ENCODE measurements at places on chromosomes 4 and X. TPM values are rescaled to one million over a fixed set of nuclear protein-coding genes. Genes with fewer than 3 reads are reported as not detected.

GRIA3 gene
- 0.16 TPM for total RNA-seq

RASL11B gene
- not detected for total RNA-seq

FGB gene
- total RNA-seq: not detected

NXF2 gene
- total RNA-seq: not detected

KLHL13 gene
- total RNA-seq: 0.11 TPM

SPATA18 gene
- 0.31 TPM for total RNA-seq

GRCh38 chrX:68940601-68941000 lies 111.8 kb downstream of the EFNB1 start:
- H3K27me3 ChIP-seq: no peaks in the 10 kb centered on the region
- H3K27ac ChIP-seq: no peak overlapping the region
- DNase-seq: no peak
- no peaks in the 10 kb centered on the region for H3K4me1 ChIP-seq
- H3K36me3 ChIP-seq: no peaks in the 10 kb centered on the region

- H3K27me3 ChIP-seq: no peaks in the 10 kb centered on the region
- DNase-seq: no peak
- H3K4me1 ChIP-seq: no peaks in the 10 kb centered on the region
- no peak overlapping the region for H3K4me3 ChIP-seq
- H3K36me3 ChIP-seq: no peaks in the 10 kb centered on the region
Measured at GRCh38 chr4:69658133-69658532, 5.1 kb upstream of the UGT2A1 start.

GRCh38 chr4:113003841-113004240 lies 45.6 kb upstream of the ANK2 start:
- H3K36me3 ChIP-seq: no peaks in the 10 kb centered on the region
- no peak for DNase-seq
- H3K27ac ChIP-seq: no peak overlapping the region
- no peak overlapping the region for H3K4me3 ChIP-seq

GRCh38 chrX:7068939-7069367 lies 78.6 kb upstream of the STS start:
- no peaks in the 10 kb centered on the region for H3K36me3 ChIP-seq
- H3K4me3 ChIP-seq: no peak overlapping the region
- H3K27me3 ChIP-seq: no peaks in the 10 kb centered on the region
- DNase-seq: no peak

GRCh38 chr4:184171011-184171410 lies 46.7 kb downstream of the ENPP6 start:
- peaks cover 5% of the 10 kb centered on the region for H3K4me1 ChIP-seq
- H3K27me3 ChIP-seq: peaks cover 11% of the 10 kb centered on the region
- H3K36me3 ChIP-seq: no peaks in the 10 kb centered on the region

GRCh38 chrX:118706681-118707080 lies 20.7 kb upstream of the IL13RA1 start:
- H3K4me3 ChIP-seq: no peak overlapping the region
- H3K27ac ChIP-seq: no peak overlapping the region
- no peaks in the 10 kb centered on the region for H3K27me3 ChIP-seq
- no peaks in the 10 kb centered on the region for H3K4me1 ChIP-seq

DNA sequence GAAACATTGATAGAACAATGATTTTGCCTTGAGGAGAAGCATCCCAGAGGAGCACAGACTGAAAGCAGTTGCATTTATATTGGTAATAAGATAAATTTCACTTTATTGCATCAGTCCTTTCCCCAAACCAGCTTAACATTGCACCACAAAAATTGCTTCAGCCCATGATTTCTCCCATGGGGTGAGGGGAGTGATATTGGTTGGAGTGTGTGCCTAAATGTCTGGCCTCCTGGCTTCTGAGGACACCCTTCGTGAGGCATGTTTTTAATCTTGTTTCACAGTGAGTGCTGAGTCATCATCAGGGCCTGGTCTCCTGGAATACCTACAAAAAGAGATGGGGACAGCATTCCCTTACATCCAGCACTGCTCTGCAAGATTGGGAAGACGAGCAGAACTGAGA lies 487.9 kb downstream of the C4orf33 start:
- DNase-seq: no peak
- no peak overlapping the region for H3K27ac ChIP-seq
- no peaks in the 10 kb centered on the region for H3K27me3 ChIP-seq
- H3K36me3 ChIP-seq: no peaks in the 10 kb centered on the region
- no peak overlapping the region for H3K4me3 ChIP-seq

DNA sequence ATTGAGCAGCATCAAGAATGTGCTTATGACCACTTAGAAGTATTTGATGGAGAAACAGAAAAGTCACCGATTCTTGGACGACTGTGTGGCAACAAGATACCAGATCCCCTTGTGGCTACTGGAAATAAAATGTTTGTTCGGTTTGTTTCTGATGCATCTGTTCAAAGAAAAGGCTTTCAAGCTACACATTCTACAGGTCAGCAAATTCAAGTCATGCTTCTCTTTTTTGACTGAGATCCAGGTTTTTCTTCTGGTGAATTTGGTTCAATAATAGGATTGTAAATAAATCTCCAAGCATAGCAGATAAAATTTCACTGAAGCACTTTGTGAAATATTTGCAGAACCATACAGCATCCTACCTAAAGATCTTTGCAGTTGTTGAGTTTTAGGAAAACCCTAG lies 218.1 kb downstream of the TLL1 start:
- DNase-seq: no peak
- no peaks in the 10 kb centered on the region for H3K4me1 ChIP-seq
- no peaks in the 10 kb centered on the region for H3K36me3 ChIP-seq
- no peaks in the 10 kb centered on the region for H3K27me3 ChIP-seq
- H3K4me3 ChIP-seq: no peak overlapping the region
- no peak overlapping the region for H3K27ac ChIP-seq

DNA sequence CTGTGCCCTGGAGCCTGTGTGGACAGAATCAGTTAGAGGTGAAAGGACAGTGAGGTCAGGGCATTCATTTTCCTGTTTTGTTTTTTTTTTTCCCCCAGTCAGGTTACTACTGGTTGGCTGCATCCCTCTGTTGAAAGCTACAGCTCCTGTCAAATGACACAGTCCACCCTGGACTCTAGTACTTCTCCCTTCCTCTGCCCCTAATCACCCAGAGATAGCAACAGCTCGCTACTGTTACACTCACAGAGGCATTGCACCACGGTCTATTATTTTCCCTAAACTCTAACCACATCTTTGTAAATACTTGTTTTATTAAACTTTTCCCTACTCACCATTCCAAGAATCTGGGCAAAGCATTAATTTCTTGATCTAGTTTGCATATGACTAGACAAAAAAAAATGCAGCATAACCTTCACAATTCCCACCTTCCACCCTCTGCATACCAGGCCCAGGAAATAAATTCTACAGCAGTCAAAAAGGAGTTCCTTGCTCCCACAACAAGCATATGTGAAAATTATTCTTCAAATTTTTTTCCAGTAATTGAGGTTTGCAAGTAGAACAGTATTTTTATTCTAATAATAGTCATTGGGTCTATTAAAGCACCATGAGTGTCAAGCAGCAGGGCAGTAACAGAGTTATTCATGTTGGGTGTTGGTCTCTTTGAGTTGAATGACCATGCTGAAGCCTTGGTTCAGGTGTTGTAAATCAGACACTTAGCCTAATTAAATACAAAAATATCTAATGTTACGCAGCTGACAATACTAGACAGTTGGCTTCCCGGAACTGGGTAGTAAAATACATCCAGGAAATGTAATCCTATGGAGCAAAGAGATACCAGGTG lies 329.2 kb downstream of the INPP4B start:
- H3K27me3 ChIP-seq: no peaks in the 10 kb centered on the region
- no peaks in the 10 kb centered on the region for H3K36me3 ChIP-seq
- DNase-seq: no peak
- H3K27ac ChIP-seq: no peak overlapping the region
- no peaks in the 10 kb centered on the region for H3K4me1 ChIP-seq
- no peak overlapping the region for H3K4me3 ChIP-seq

GRCh38 chrX:20118065-20118824 lies 1.5 kb upstream of the MAP7D2 start:
- H3K27ac ChIP-seq: no peak overlapping the region
- H3K36me3 ChIP-seq: no peaks in the 10 kb centered on the region
- DNase-seq: no peak
- no peak overlapping the region for H3K4me3 ChIP-seq
- no peaks in the 10 kb centered on the region for H3K4me1 ChIP-seq

DNA sequence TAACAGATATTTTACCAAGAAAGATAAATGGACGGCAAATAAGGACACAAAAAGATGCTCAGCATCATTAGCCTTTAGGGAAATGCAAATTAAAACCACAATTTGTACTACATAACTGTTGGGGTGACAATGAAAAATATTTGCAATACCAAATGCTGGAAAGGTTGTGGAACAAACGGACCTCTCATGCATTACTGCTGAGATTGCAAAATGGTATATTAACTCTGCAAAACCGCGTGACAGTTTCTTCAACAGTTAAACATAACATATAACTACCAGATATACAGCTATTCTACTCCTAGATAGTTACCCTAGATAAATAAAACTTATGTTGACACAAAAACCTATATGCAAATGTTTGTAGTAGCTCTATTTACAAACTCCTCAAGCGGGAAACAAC lies 6.3 kb upstream of the OTC start:
- no peaks in the 10 kb centered on the region for H3K27me3 ChIP-seq
- no peaks in the 10 kb centered on the region for H3K4me1 ChIP-seq
- H3K4me3 ChIP-seq: no peak overlapping the region
- H3K36me3 ChIP-seq: no peaks in the 10 kb centered on the region
- H3K27ac ChIP-seq: no peak overlapping the region
- DNase-seq: no peak

DNA sequence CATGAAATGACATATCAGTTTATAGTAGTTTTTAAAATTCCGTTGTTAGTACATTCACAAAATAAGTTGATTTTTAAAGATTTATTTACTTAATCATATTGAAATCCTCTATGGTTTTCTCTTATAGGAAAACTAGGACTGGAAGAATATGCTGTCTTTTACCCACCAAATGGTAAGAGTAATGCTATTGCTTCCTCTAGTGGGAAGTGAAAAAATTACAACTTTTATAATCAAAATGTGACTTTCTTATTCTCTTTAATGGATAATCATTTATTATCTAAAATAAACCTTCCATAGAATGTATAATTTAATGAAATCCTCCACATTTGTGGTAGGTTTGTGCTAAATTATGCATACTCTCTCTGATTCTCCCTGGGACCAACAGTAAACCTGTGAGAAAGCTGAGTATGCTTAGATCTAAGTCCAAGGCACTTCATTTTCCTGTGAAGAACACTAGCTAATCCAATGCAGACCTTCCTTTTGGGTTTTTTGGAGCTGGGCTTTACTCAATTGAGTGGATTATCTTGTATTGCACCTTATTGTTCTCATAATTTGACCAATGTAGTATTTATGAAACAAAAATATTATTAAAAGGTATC lies 136.2 kb downstream of the TBC1D19 start:
- H3K4me1 ChIP-seq: peaks cover 16% of the 10 kb centered on the region
- no peak overlapping the region for H3K4me3 ChIP-seq
- DNase-seq: no peak
- H3K36me3 ChIP-seq: no peaks in the 10 kb centered on the region

- no peaks in the 10 kb centered on the region for H3K36me3 ChIP-seq
- no peaks in the 10 kb centered on the region for H3K27me3 ChIP-seq
- no peak for DNase-seq
- no peaks in the 10 kb centered on the region for H3K4me1 ChIP-seq
Measured at GRCh38 chrX:72026341-72027023, 105.2 kb downstream of the RTL5 start.

DNA sequence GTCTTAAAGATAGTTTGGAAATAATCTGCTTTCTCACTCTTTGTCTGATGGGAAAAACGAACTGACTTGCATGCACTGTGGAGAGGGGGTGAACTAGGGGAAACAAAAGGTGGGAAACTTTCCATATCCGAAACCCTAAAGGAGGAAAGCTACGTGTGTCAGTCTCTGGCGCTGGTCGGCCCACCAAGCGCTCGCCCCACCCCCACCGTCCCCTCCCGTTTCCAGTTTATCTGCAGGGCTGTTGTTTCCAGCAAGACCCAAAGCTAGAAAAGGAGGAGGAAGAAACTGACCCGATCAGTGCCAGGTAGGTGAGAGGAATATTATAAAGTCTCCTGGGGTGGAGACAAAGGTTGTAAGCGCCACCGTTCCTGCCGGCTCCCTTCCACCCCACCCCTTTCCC lies 552 bp downstream of the TCEAL9 start:
- H3K27me3 ChIP-seq: no peaks in the 10 kb centered on the region
- peak overlapping the region; percentile 9 for H3K27ac ChIP-seq
- no peak for DNase-seq

DNA sequence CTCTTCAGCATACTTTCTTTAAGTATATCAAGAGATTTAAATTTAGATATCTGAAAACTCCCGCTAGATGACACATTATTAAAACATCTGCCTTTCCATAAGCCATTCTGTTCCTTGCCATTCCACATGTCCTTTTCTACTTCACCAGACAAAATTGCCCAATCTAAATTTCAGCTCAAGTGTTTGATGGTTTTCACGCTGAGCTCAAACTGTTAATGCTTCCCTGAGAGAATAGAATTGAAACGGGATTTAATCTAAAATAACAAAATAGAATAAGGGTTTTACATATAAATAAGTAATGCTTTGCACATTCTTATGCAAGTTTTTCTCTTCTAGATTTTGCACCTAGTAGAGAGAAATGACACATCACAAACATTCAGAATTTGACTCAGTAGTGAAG lies 764.5 kb upstream of the TENM3 start:
- H3K4me3 ChIP-seq: no peak overlapping the region
- no peaks in the 10 kb centered on the region for H3K4me1 ChIP-seq
- no peak overlapping the region for H3K27ac ChIP-seq

- H3K27me3 ChIP-seq: no peaks in the 10 kb centered on the region
- H3K27ac ChIP-seq: no peak overlapping the region
- H3K4me3 ChIP-seq: no peak overlapping the region
- no peak for DNase-seq
- no peaks in the 10 kb centered on the region for H3K36me3 ChIP-seq
Measured at GRCh38 chr4:152972821-152973628, 36.9 kb downstream of the FHDC1 start.

DNA sequence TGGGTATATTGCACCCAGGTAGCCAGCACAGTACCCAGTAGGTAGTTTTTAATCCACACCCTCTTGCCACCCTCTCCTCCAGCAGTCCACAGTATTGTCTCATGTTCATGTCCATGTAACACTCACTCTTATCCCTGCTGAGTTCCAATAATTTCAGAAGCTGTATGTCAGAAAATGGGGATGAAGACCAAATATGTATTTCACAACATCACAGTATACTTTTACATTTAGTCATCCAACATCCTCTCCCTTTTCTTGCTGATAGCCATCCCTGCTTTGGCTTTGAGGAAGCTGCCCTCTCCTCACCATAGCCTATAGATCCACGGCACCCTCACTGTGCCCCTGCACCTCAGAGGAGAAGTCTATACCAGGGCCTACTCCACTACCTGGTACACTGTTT lies 126.0 kb upstream of the LDB2 start:
- no peaks in the 10 kb centered on the region for H3K36me3 ChIP-seq
- DNase-seq: no peak
- H3K4me3 ChIP-seq: no peak overlapping the region
- no peak overlapping the region for H3K27ac ChIP-seq
- no peaks in the 10 kb centered on the region for H3K27me3 ChIP-seq
- H3K4me1 ChIP-seq: no peaks in the 10 kb centered on the region

- H3K4me3 ChIP-seq: no peak overlapping the region
- H3K36me3 ChIP-seq: no peaks in the 10 kb centered on the region
- H3K4me1 ChIP-seq: peaks cover 5% of the 10 kb centered on the region
- H3K27ac ChIP-seq: no peak overlapping the region
Measured at GRCh38 chrX:72018277-72019112, 107.8 kb downstream of the NHSL2 start.
